ENCODE measurements at places on chromosomes 3 and 15.

DNA sequence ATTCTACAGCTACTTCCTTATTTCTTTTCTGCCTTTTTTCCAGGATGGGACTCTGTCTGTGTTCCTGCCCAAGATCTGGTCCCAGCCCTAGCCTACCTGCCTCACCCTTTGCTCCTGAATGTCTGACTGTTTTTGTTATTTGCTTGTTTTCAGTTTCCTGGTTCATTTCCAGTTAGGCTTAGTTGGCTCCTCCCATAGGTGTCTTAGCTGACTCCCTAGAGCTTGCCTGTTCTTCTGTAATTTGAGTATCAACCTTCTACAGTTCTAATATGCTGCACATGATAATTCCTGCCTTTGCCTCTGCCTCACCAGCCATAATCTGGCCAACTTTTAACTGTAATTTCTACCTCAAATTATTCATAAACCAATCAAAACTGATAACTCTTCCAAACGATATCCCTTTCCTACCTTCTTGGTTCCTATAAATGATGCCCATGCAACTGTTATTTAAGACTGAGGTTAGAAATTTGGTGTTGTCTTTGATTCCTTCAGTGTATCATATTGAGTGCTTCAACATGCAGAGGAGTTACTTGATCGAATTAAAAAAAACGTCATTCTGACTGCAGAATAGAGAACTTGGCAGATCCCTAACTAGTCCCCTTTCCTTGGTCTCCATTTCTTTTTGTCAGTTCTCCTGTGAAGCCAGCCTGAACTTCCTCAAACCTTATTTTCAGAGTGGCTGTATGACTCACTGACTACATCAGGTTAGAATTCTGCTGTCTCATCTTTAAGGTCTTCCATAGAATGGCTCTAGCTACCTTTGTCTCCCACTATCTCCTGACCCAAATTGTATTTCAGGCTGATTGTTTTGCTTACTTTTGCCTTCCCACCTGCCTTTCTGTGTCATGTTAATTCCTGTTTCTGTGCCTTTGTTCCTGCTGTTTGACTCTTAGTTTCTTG lies 8.4 kb downstream of the GOLM2 start:
- no peak for DNase-seq

- no peak for DNase-seq
These were observed 266.5 kb upstream of the CCDC54 start for GRCh38 chr3:107110596-107111305.

GRCh38 chr15:82540984-82541431 lies 751 bp upstream of the RPS17 start:
- DNase-seq, result no peak

DNA sequence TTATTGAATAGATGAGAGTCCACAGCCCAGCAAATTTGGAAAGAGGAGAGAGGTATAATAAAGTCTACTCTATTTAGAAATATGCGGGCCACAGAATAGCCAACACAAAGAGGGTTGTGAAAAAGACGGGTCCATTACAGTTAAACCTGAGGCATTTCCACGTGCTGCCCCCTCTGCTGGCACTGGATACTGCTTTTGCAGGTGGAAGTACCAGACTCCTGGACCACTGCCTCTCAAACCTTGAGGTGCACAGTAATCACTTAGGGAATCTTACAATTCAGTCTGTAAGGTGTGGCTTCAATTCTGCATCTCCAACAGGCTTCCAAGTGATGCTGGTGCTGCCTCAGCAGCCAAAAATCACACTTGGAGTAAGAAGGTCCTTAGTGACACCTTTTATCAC lies 3.0 kb upstream of the TFDP2 start:
- peak; percentile 3 for DNase-seq

- peak; percentile 93 for DNase-seq
These were observed at the start of gene LZTFL1 for GRCh38 chr3:45841757-45842491. TSS of gene LZTFL1 (minus strand) at chr3:45842119. CDS start at chr3:45841991, 128 bp downstream.

DNA sequence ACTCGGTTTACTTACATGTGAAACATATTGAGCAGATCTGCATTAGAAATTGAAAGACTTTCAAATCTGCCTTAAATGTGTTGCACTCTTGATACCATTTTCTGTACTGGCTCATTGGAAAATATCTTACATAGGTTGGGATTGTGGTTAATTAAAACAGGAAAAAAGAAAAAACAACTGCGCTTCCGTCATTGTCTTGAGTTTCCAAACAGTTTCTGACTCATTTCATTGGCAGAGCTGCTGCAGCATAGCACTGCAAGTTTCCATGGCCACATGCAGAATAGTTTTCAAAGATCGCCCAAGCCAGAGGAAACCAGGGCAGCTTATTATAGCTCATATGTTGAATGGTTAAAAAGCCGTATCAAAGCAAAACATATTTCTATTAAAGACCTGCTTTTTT lies 446.6 kb upstream of the BCHE start:
- no peak for DNase-seq

GRCh38 chr3:87900061-87900460 lies 158.7 kb downstream of the CGGBP1 start:
- DNase-seq, result no peak

DNA sequence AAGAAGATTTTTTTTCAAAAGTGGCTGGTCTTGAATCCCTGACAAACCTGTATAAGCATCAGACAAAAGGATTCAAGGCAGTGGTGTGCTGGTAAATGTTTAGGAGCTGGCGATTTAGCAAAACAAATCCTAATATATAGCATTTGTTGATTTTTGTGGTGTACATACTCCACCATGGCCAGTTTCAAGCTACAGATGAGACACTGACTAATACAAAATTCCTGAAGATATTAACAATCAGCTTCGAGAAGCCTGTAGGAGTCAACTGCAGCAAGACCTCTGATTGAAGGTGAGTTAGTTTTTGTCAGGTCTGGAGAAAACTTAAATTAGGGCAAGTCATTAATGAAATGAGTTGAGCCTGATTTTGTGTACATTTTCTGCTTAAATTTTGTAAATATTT lies 6.7 kb downstream of the STRIT1 start:
- DNase-seq, result no peak

- DNase-seq, result no peak
These were observed 309.4 kb downstream of the PLCL2 start for GRCh38 chr3:17194116-17194515.

GRCh38 chr15:81812456-81812855 lies 233.4 kb downstream of the MEX3B start:
- no peak for DNase-seq

DNA sequence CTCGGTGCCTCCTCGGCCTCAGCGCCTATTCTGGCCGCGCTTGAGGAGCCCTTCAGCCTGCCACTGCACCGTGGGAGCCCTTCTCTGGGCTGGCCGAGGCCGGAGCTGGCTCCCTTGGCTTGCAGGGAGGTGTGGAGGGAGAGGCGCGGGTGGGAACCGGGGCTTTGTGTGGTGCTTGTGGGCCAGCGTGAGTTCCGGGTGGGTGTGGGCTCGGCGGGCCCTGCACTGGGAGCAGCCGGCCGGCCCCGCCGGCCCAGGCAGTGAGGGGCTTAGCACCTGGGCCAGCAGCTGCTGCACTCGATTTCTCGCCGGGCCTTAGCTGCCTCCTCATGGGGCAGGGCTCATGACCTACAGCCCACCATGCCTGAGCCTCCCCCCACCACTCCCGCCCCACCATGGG lies 26.6 kb upstream of the TRIM42 start:
- no peak for DNase-seq

- no peak for DNase-seq
These were observed 5.5 kb downstream of the TAGLN3 start for GRCh38 chr3:112004187-112004586.

- peak; percentile 4 for DNase-seq
These were observed 4.2 kb upstream of the CHRM5 start for GRCh38 chr15:33963831-33964664.

DNA sequence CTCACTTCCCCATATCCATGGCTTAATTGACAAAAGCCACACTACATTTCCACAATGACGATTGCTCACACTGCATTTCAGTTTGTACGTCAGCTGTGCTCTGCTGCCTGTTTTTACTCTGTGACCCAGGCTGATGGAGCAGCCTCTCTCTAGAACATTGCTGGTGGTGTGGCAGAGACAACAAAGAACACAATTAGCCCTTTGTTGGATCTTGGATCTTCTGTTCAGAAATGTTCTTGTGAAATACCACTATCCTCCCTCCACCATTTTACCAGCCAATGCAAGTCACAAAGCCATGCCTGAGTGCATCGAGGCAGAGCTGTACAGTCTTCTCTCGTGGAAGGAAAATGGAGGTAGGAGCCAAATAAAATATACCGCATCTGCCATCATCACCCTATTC lies 56.9 kb upstream of the TBC1D5 start:
- no peak for DNase-seq

- DNase-seq, result no peak
These were observed 462.9 kb upstream of the SGO1 start for GRCh38 chr3:20648921-20649381.

DNA sequence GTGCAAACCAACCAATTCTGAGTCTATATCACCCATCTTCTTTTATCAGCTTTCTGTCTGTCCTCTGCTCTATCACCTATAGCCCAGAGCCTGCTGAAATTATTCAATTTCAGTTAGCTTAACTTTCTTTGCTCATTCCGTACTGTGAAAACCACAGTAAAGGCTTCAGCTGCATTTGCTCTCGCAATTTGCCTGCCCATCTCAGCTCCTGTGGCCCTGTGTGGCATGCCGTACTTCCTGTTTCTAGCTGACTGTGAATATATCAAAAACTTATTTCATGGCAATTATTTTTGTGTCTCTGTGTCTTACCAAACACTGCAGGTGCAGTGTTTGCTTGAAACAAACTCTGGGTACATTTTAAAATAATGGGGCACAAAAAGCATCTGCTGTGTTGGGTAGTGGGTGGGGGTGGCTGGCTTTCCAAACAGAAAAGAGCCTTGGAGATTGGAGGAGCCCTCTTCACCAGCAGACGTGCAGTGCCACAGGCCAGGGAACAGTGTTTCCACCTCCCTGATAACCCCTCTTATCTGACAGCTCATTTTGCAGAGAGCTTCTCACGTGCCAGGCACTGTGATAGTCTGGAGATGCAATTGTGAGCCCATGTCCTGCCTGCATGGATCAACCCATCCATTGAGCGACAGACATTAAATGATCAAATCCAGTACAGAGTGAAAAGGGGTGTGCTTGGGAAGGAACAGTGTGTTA lies 45.2 kb downstream of the GASK1A start:
- DNase-seq, result peak; percentile 62

- DNase-seq, result peak; percentile 11
These were observed 223.5 kb upstream of the PROK2 start for GRCh38 chr3:72008226-72008996.

- peak; percentile 69 for DNase-seq
These were observed 185.2 kb downstream of the KLF13 start for GRCh38 chr15:31511707-31512310.

DNA sequence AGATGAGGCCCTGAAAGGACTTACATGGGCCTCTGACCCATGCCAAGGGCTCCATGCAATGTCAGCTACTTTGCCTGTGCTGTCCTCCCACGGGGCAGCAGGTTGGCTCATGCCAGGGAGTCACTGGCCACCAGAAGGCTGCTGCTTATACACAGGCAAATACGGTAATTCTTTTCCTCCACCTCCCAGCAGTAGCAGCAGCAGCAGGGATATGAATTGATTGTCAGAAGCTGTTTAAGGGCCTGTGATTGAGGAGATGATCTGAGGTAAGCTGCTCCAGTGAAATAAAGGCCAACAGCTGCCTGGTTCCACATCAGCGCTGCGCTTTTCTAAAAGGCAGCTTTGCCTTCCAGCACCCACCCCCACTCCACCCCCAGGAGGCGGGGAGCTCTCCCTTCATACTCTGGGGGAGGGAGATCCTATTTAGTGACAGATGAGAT lies 250.5 kb downstream of the SHQ1 start:
- no peak for DNase-seq

GRCh38 chr3:161946443-161946960 lies 449.9 kb downstream of the OTOL1 start:
- DNase-seq, result no peak

All from CD4-positive, alpha-beta T cell treated with Interleukin-10 for 1 hour (primary cell).